ENCODE measurements at places on chromosomes 11 and 22.

DNA sequence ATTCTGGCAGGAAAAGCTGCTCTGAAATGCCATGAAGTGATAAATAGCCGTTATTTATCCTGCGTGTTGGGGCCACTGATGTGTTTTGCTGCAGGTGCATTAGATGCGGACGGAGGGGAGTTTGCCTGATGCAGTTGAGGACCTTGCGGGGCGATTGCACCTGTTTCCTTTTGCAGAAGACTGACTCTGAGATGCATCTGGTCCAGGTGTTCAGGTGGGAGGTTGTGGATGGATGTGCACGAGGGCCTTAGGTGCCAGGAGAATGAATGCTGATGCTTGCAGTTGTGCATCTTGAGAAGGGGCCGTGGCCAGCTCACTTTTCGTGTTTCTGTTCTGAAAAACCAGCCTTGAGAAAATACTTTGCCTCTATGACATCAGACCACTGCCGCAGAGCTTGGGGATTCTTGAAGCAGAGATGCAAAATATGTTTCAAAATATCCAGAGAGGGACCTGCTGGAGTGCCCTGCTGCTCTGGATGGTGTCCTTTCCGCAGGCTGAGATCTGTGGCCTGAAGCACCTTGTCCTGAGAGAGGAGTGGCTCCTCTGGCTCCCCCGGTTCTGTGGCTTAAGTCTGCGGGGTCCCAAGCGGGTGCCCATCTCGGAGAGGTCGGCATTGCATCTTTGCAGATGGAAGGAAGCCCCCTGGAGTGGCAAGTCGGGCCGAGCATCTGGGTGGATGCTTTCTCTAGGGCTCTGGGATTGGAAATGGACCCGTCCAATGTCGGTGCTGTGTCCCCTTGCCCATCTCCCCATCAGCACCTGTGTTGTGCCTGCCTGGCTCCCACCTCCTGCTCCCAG, 1031.1 kb downstream of the TBC1D22A start:
- DNase-seq = no peak

- no peak for DNase-seq
Observed at GRCh38 chr22:38549101-38549894, 20.7 kb downstream of the DMC1 start.

DNA sequence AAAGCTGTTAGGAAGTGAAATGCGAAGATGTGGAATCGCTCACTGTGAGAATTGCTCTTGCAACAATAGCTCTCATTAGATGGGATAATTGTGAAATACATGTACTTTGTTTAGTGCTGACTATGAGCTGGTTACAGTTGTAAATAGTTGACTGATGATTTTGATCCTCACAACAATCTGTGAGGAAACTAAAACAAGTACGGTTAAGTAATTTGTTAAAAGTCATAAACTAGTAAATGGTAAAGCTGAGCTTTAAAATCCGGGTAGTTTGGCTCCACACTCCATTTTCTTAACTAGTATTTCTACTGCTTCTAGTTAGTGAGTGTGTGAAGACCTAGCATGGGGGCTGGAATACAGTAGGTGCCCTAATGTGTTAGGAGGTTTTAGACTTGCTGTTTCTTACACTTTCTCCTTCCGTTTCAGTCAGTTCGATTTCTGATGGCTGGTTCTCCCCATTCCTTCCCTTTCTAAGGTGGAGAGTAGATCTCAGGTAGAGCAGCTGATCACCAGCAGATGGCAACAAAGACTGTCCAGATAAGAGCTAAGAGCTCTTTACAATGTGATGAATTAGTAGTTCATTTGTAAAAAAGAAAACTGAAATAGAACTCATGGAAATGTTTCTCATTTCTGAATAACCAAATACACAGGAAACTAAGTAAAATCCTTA, 16.3 kb upstream of the CYP2R1 start:
- DNase-seq = peak; percentile 43

GRCh38 chr11:26088391-26088790, 243.5 kb upstream of the ANO3 start:
- no peak for DNase-seq

- no peak for DNase-seq
Observed at GRCh38 chr22:28333088-28333487, 346.6 kb downstream of the TTC28 start.

DNA sequence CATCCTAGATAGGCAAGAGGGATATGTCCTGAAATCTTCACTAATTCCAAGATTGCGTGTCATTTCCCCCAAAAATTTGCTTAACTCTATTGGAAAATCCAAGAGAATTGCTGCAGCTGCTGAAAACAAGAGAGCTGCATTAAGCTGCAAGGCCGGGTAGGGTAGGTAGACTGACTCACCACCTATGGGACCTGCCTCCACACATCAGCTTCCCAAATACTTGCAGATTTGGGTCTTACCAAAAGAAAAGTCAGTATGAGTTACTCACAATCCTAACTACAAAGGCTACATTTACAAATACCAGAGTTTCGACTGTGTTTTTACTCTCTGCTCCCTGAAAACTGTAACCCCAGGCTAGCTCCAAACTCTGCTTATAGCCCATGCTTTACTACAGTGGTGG, 142.5 kb upstream of the TEAD1 start:
- no peak for DNase-seq

- DNase-seq = no peak
Observed at GRCh38 chr11:20015101-20015500, 145.2 kb downstream of the DBX1 start.

GRCh38 chr11:19419808-19420207, 179.1 kb upstream of the E2F8 start:
- DNase-seq = no peak
